ENCODE measurements at places on chromosomes 6 and 20.
A peak's percentile ranks its signal among the peaks of the same experiment; 100 is the strongest.

DNA sequence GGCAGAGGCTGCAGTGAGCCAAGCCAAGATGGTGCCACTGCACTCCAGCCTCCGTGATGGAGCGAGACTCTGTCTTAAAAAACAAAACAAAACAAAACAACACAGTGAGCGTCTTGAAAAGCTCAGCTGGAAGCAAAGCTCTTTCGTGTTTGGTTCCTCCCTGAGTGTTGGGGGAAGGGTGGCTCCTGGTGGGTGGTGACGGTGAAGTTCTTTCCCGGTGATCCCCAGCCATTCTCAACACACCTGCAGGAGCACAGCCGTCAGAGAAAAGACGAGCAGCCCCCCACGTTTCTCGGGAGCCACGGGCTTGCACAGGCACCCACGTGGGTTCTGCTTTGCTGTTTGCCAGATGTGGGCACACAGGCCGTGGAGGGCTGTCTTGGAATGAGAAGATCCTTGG is 3.2 kb downstream of the BHLHE23 start:
- no peak for DNase-seq

GRCh38 chr6:30357678-30358540 is 13.0 kb downstream of the RPP21 start:
- peak; percentile 53 for DNase-seq

DNA sequence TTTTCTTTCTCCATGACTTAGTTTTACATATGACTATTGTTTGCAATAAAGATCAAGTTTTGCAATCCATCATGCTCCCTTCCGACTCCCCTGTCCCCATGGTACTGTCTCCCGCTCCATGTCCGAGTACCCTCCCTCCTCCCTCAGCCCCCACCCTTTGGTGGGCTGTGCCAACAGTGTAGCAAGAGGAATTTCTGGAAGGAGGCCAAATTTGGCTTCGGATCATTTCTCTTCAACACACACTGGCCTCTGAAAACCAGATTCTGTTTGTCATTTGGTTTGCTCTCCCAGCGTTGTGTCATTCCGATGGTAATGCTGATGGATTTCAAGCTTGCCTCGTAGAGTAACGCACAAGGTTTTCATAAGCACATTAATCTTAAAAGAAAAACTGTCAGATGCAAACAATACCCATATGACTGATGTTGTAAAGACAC is 22.9 kb upstream of the PAX1 start:
- no peak for DNase-seq

GRCh38 chr6:167401525-167402194 is 76.8 kb downstream of the TTLL2 start:
- DNase-seq = no peak

DNA sequence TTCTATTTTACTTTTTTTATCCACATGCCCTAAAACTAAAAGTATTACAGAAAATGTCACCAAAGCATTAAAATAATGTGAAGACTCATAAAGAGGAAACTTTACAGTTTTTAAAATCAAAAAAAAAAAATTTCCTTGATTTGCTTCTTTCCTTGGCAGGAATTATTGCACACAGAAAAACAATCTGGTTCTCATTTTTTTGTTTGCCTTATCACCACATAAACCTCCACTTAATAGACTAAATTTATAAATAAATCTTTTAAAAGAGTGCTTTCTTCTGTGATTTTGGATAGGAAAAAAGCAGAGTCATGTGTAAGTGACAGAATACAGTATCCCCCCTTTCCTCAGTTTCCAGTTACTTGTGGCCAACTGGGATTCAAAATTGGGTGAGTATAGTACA is 695.1 kb upstream of the CITED2 start:
- no peak for DNase-seq

GRCh38 chr6:22366214-22366613 is 69.4 kb upstream of the PRL start:
- DNase-seq = no peak

DNA sequence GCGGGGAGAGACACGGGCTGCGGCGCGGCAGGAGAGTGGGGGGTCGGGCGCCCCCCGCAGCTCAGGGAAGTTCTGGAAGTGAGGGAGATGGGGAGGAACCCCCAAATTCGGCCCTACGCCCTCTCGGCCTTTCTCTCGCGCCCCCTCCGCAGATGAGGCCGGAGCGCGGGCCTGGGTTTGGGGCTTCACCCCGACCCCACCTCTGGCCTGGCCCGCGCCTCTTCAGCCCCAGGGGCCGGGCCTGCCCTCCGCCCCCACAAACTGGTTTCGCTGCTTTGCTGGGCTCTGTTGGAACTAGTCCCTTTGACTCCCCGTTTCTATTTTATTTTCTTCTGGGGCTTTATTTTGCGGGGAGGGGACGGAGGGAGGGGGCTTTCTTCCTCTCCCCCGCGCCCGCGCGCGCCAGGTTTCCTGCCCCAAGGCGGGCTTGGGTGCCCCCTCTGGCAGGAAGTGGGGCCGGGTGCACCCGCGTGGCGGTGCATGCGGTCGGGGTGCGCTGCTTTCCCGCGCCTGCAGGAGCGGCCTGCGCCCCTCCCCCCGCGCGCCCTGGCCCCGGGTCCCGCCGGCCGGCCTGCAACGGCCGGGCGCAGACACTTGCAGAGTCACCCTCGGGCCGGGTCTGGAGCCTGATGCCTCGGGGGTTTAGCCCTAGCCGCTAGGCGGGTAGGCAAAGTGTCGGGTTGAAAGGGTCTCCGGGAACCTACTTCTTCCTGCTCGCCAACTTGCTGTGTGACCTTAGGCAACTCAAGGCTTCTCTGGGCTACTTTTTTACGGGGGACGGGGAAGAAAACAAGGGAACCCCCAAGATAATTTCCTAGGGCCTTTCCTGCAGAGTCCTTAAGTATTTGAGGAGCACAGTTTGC is 1.3 kb downstream of the HMGA1 start:
- peak; percentile 62 for DNase-seq

GRCh38 chr6:89368107-89368506 is 15.6 kb upstream of the UBE2J1 start:
- peak; percentile 35 for DNase-seq

DNA sequence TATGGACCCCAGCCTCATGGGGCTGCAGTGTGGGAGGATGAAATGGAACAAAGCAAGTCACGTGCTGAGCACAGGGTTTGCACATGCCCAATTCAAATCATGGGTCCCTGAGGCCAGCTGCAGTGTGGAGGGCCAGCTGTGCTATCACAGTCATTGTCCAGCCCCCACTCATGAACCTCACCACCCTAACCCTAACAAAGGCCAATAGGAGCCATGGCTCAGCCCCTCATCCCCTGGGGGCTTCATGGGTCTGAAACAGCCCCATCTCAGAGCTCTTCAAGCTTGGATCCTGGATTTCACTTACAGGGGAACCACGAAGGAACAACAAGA is 125.6 kb upstream of the MAFB start:
- DNase-seq = no peak

GRCh38 chr6:137019476-137020272 is 25.1 kb downstream of the IL20RA start:
- DNase-seq = no peak

DNA sequence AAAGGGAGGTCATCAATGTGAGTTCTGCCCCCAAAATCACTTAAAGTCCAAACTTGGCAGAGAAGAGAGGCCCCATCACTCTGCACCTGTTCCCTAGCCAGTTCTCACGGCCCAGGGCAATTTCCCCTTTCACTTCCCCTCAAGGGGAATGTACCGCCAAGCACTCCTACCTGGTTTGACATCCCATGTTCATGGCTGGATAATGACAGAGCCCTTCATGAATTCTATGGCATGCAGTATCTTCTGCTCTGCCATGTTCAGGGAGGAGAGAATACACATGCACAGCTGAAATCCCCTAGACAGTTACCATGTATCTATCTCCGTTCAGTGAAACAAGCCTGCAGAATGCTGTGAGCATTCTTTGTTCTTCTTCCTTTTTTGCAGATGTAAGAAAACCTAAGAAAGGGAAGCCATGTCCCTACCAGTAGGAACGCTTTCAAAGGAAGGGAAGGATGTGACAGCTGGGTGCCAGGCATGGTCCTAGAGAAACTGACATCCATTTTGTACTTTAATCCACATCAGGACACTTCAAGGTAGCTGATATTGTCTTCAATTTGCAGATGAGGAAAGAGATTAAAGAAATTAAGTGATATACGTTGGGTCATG is 79.8 kb upstream of the ARID1B start:
- no peak for DNase-seq

- no peak for DNase-seq
These were observed 306.2 kb downstream of the SOX4 start for GRCh38 chr6:21899708-21900107.

DNA sequence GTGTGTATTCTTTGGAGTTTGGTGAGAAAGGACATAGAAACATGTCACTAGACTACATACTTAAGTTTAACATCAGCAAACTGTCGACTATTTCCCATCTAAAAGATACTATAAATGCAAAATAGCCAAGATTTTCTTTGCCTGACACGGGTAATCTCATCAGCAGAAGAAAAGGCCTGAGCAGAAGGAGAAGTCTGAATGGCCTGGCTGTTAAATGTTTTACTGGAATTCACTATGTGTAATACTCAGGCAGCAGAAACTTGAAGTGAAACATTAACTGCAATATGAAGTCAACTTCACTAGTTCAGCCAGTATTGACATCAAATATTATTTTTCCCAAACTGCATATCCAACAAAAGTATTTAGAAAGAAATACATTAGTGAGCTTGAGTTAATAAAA is 6.4 kb upstream of the DSE start:
- no peak for DNase-seq

DNA sequence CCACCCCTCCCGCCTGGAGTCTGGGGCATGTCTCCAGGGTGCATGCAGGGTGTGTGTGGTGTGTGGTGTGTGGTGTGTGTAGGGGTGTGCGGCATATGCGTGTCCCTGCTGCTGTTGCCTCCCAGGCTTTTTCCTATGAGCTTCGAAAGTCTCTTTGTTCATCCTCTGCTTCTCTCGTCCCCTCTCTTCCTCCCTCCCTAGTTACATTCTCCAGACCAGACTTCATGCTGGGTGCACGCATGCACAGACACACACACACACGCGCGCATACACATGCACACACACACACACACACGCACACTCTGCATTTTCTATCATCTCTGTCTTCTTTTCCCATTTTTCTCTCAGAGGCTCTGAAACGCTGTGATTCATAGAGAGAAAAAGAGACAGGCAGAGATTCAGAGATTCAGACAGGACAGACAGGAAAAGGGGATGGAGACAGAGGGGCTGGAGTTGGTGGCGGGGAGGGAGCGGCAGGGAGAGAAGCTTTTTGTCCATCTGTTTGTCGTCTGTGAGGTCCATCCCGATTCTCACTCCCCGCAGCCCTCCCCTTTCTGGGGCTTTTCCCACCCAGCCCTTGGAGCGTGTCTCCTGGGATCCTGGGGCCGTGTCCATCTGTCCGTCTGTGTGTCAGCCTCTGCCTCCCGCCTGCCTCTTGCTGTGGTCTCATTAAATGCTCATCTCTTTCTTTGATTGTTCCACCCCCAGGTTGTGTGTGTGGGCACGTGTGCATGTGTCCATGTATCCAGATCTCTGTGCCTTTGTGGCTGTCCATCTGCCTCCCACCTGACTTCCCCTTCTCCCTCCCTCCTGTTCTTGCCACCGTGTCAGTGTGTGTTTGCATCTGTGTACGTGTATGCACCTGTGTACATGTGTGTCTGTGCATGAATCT is 62.6 kb downstream of the SRC start:
- DNase-seq = no peak

DNA sequence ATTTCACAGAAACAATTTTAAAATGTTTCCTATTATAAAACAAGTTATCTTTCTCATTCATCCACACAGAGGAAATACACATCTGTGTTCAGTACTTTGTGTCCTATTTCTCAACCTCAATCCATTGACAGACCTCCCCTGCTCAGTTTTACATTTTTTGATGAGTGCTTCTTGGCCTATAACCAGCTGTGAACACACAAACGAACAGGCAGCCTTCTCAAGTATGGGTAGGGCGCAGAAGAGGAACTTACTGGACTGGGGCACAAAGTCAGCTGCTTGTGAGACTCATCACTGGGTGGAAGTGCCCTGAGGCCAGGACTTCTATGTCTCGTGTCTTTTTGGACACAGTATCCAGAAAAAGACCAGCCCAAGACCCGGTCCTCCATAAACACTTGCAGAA is 2.8 kb downstream of the RPS6KA2 start:
- DNase-seq = no peak

DNA sequence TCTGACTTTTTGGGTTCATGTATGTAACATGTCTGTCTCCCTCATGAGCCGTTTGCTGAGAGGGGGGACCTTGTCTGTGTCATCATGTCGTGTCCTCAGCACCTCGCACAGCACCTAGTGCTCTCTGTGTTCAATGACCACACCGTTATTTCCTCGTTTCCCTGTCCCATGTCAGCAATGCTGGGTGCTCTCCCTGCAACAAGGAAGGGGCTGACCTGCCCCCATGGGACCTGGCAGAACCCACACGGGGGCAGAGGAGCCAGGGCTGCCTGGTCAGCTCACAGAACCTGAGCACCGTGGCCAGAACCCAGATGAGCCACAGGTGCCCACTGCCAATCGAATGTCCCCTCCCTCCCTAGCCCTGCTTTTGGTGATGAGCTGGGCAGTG is 7.3 kb downstream of the ADA start:
- DNase-seq = no peak

Measured in A549 (cell line).